ENCODE measurements at places on chromosomes 2 and 18. TPM values are rescaled to one million over a fixed set of nuclear protein-coding genes. Genes with fewer than 3 reads are reported as not detected.

- H3K4me1 ChIP-seq, result peaks cover 13% of the 10 kb centered on the region
- H3K4me3 ChIP-seq, result no peak overlapping the region
- DNase-seq, result no peak
- no peaks in the 10 kb centered on the region for H3K36me3 ChIP-seq
Observed at GRCh38 chr2:235868645-235869044, 299.5 kb downstream of the GBX2 start.

DNA sequence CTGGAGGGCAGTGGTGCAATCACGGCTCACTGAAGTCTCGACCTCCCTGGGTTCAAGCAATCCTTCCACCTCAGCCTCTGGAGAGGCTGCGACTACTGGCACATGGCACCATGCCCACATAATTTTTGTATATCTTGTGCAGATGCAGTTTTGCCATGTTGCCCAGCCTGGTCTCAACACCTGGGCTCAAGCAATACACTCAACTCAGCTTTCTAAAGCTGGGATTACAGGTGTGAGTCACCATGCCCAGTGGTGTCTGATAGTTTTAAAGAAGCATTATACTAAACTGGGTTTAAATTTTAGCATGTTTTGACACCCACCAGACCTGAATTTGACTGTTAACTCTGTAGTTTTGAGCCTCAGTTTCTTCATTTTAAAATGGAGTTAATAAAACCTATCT is 109.4 kb upstream of the SLC38A11 start:
- H3K4me3 ChIP-seq, result no peak overlapping the region
- H3K27ac ChIP-seq, result no peak overlapping the region
- no peaks in the 10 kb centered on the region for H3K4me1 ChIP-seq
- H3K36me3 ChIP-seq, result no peaks in the 10 kb centered on the region

The EMILIN1 gene
- total RNA-seq, result 8.7 TPM

- no peaks in the 10 kb centered on the region for H3K4me1 ChIP-seq
- no peak overlapping the region for H3K4me3 ChIP-seq
- no peaks in the 10 kb centered on the region for H3K36me3 ChIP-seq
- DNase-seq, result no peak
- peaks cover 16% of the 10 kb centered on the region for H3K27me3 ChIP-seq
Observed at GRCh38 chr2:219722276-219722879, 94.9 kb downstream of the SLC4A3 start.

DNA sequence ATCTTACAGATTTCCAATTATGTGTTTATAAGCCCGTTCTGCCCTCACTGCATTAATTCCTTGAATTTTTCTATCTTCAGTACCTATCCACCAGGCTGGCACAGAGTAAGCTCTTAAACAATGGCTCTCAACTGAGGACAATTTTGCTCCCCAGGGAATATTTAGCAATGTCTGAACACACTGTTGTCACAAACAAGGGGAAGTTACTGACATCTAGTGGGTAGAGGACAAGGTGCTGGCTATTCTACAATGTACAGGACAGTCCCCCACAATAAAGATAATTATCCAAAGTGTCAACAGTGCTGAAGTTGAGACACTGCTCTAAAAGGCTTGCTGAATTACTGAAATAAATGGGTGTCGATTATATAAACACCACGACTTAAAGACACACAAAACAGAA is 5.0 kb downstream of the NDUFS1 start:
- H3K27ac ChIP-seq, result no peak overlapping the region
- DNase-seq, result no peak
- H3K27me3 ChIP-seq, result no peaks in the 10 kb centered on the region
- H3K4me1 ChIP-seq, result peaks cover 12% of the 10 kb centered on the region
